Fibroblast of skin of scalp (primary cell): ENCODE measurements at places on chromosomes 2 and 18.
A peak's percentile ranks its signal among the peaks of the same experiment; 100 is the strongest.

DNA sequence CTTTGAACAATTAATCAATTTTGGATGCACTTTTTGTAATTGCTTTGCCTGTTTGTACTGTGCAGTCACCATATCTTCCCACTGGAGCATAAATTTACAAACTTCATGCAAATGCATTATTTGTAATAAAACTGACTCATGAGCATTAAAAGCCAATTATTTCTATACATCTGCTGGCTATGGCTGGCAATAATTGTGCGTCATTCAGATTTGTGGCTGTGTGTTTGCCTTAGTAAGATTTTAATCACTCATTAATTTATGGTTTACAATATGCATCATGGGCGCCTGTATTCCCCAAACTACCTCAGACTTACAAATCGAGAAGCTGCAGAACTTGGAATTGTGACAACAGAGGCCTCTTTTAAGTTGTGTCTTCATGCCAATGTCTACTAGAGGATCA is 132.4 kb upstream of the TRIB2 start:
- no peak for DNase-seq

- DNase-seq, result no peak
Measured at GRCh38 chr2:134246154-134246874, 7.6 kb upstream of the MGAT5 start.

GRCh38 chr2:120847700-120848321 is 112.1 kb downstream of the GLI2 start:
- DNase-seq, result peak; percentile 88

GRCh38 chr18:48218285-48219022 is 190.7 kb downstream of the ZBTB7C start:
- DNase-seq, result no peak

- no peak for DNase-seq
Measured at GRCh38 chr18:49926106-49926745, 112.9 kb upstream of the ACAA2 start.

GRCh38 chr2:58377181-58377580 is 136.1 kb upstream of the FANCL start:
- DNase-seq, result no peak

DNA sequence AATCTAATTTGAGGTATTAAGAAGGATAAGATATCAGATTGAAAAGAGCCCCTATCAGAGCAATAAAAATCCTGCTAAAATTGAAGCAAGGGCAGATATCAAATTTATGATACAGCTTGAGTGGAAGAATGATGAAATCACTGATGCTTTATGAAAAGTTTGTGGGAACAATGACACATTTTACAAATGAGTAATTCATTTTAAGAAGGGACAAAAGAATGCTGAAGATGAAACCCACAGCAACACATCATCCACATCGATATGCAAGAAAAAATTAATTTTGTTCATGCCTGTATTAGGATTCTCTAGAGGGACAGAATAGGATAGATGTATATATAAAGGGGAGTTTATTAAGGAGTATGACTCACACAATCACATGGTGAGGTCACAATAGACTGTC is 355.6 kb upstream of the GYPC start:
- DNase-seq, result peak; percentile 66

DNA sequence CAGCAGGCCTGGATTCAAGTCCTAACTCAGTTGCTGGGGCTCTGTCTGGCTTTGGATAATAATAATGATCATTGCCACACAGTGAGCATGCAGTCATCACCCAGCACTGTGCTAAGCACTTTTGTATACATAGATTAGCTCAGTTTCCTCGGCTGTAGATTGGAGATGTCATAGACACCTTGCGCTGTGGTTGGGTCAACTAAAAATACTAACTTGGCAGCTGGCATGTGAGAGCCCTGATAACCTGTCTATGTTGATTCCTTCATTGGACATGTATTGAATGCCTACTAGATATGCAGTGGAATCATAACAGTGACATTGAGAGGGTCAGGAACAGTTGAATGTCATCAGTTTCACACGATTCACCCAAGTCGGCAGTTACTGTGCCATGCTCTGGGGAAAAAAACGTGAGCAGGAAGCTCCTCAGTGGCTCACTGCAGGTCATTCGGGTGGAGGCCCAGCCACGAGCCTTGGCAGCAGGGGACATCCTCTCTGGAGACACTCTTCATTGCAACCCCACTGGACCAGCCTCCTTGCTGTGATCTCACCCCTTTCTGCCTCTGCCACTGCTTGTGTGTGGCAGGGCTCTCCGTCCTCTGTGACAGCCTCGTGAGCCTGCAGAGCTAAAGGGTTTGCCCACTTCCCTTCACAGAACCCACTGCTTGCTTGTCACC is 85.3 kb downstream of the NPAS2 start:
- no peak for DNase-seq

- DNase-seq, result no peak
Measured at GRCh38 chr2:150473767-150474166, 13.7 kb downstream of the RND3 start.

GRCh38 chr2:73173781-73174180 is 28.6 kb upstream of the NOTO start:
- no peak for DNase-seq

DNA sequence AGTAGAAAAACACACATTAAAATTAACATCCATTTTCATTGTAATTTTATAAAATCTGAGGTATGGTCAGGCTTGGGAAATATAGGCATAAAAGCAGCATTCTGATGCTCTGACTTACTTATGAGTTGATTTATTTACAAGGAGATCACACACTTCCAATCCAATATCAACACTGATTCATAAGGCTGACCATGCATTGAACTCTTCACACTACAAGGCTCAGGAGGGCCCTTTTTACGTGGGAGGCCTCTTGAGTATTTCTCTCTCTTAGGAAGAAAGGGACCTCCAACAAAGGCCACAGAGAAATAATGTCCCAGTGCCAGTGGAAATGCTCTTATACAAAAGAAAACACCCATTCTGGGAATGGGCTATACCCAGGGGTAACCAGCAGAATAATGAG is 222.8 kb downstream of the NAPG start:
- peak; percentile 18 for DNase-seq

DNA sequence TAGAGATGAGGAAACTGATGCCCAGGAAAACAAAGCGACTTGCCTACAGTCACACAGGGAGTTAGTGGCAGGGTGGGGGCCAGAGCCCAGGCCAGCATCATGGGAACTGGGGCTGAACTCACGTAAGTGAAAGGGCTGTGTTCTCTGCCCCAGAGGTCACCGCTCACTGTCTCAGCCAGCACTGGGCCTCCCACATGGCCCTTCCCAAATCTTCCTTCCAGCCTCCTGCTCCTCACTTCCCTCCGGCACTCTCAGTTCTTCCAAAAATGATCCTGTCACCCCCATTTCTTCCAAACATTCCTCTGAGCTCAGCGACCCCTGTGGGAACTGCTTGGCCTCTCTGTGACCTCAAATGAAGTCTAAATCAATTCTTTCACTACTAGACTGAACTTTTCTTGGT is 90.5 kb upstream of the TMEM247 start:
- DNase-seq, result no peak

- DNase-seq, result no peak
Measured at GRCh38 chr2:10240161-10240681, 62.5 kb upstream of the HPCAL1 start.

DNA sequence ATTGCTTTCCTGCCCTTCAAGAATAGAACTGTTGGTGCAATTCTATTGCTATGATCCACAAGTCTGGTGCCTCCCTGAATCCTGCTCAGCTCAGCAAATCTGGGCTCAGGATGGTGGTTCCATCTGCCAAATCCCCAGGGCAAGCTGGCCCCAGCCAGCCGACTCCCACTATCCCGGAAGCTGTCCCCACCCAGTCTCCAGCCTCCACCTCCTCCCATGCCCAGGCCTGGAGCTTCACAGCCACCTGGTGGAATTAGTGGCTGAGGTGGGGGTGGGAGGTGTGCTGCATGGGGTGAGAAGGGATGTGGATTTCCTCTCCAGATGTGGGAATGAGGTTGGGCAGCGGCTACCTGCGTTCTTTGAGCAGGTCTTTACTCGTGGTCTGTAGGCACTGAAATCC is 119.3 kb upstream of the SMAD2 start:
- no peak for DNase-seq

DNA sequence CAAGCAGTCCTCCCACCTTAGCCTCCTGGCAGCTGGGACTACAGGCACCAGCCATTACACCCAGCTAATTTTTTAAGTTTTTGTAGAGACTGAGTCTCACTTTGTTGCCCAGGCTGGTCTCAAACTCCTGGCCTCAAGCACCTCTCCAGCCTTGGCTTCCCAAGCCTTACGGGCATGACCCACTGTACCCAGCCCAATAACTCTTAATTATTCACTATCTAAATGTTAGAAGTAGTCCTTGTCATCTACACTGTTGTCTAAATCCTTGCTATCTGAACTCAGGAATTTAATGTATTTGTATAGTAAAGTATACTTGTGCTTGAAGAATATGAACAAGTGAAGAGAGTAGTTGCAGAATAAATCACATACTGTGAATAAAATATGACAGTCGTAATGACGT is 37.9 kb upstream of the NBEAL1 start:
- no peak for DNase-seq

DNA sequence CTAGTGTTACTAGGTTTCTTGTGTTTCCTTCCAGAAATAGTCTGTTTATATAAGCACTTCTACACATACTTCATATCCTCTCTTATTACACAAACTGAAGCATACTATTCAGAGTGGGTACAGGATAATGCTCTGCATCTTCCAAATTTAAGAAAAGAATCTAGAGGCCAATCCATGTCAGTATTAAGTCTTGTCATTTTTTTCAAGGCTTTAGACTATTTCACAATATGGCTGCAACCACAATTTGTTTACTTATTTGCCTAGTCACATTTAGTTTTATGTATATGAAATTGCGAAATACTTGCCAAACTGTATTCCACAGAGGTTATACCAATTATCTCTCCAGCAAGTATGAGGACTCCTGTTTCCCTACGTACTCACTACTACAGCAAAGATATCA is 27.9 kb downstream of the IWS1 start:
- peak; percentile 22 for DNase-seq

- no peak for DNase-seq
Measured at GRCh38 chr18:1062588-1062987, 157.9 kb downstream of the ADCYAP1 start.

DNA sequence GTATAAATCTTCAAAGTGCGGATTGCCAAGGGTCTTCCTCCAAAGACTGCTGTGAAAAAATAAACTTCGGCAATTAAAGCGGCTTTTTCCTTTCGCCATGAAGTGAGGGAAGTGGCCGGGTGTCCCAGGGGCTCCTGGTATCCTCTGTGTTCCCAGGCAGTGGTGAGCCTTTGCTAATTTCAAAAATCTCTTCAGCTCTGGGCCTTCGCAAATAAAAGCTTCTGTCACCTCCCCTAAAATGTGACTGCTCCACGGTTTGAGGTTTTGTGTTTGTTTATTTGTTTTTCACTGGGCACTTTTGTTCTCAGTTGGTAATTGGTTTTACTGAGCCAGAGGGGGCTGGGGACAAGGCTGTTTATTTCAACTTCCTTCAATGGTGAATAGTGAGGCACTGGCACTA is 270.1 kb upstream of the POU3F3 start:
- no peak for DNase-seq

- DNase-seq, result no peak
Measured at GRCh38 chr2:121058852-121059558, 226.0 kb downstream of the TFCP2L1 start.

DNA sequence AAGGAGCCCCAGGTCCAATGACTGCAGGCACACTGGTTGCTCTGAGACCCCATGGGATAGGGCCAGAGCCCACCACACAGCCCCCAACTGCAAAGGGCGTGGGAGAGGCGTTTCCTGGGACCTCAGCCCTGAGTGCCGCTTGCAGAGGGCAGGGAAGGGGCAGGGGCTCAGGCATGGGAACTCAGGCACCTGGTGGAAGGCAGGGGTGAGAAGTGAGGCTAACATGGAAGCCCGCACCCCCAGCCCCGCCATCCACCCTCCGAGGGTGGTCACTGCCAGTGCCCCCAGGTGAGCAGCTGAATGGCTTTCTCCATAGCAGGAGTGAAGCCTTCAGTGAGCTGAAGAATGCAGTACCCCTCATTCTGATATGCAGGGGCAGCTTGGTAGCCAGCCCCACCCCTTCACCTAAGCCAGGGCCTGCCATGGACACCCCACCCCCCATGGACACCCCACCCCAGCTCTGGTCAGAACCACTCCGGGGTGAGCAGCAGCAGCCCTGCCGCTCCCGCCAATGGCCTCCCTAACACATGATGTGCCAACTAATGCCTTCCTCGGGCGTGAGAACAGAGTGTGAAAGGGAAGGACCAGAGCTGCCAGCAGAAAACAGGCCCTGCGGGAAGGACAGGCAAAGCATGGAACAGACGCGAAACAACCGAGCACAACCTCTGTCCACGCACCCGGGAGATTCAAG is 6.6 kb downstream of the KIF1A start:
- DNase-seq, result no peak

- no peak for DNase-seq
Measured at GRCh38 chr2:168149150-168149974, 98.0 kb downstream of the STK39 start.

DNA sequence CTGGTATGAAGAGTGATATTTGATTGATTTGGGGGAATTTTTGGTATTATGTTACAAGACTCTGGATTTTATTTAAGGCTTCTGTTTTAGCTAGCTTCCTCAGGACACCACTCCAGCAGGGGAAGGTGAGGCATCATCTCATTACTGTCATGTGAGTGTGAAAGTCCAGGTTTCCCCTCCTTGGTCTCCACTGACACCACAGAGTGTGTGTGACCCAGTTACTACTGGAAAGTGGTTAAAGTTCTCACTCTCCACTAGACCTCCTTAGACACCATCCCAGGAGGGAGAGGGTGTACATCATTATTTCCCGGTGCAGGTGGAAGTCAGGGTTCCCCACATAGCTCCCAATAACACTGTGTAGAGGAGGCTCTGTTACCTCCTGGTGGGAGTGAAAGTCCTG is 35.8 kb upstream of the EPG5 start:
- no peak for DNase-seq

GRCh38 chr2:151672277-151672676 is 62.0 kb downstream of the NEB start:
- DNase-seq, result no peak

DNA sequence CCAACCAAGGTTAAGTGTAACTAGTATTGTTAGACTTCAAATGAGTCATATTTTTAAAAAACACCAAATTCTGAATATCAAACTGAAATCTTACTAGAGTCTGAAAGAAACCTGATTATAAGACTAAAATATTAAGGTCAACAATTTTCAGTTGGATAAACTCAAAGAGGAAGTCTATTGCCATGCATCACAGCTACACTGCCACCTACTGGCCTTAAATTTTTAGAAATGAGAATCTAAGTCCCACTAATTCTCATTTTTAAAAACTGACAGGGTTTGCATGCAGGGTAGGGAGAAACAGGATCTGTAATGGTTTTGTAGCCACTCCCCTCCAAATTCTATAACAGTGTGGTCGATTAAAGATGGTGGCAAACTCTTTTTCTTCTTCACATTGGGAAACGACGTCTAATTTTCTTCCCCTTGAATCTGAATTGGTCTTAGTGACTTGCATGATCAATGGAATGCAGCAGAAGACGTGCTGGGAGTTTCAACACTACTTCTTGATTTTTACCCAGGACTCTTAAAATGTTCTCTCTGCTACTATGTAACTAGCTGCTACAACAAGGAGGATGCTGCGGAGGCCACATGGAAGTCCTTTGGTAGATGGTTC is 176.1 kb upstream of the SESTD1 start:
- DNase-seq, result peak; percentile 41

- DNase-seq, result no peak
Measured at GRCh38 chr2:240395896-240396622, 39.4 kb upstream of the GPC1 start.
